ENCODE measurements at places on chromosomes 7 and 10.

DNA sequence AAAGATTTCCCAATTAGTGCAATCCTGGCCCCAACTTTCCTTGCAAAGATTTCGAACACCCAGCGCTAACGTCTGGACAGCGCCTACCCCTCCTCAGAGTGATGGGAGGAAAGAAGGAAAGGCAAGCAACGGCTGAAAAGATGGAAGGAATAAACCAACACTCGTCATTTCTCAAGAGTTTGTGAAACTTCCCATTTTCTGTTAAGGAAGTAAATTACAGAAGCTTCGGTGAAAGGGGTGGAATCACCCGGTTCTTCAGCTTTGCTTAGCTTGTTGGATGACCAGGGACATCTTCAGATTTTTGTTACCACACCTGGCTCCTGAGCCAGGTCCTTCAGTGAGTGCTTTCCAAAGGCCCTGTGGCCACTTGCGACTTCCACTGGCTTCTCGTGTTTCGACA is 313.1 kb downstream of the SKIDA1 start:
- DNase-seq, result no peak

DNA sequence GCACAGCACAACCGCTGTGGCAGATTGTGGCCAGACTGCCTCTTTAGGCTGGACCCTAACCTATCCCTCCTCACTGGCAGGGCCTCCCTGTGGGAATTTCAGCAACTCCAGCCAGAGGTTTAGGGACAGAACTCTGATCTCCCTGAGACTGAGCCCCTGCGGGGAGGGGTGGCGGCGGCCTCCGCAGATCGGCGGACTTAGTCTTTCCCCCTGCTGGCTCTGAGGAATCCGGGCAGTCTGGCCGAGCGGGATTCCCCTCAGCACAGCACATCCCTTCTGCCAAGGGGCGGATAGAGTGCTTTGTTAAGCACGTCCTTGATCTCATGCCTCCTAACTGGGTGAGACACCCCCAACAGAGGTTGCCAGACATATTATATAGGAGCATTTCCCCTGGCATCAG is 224.2 kb upstream of the NPY start:
- DNase-seq, result no peak

- no peak for DNase-seq
Measured at GRCh38 chr10:106819490-106819889, 345.0 kb downstream of the SORCS1 start.

GRCh38 chr7:158476331-158476932 is 111.2 kb downstream of the PTPRN2 start:
- no peak for DNase-seq

DNA sequence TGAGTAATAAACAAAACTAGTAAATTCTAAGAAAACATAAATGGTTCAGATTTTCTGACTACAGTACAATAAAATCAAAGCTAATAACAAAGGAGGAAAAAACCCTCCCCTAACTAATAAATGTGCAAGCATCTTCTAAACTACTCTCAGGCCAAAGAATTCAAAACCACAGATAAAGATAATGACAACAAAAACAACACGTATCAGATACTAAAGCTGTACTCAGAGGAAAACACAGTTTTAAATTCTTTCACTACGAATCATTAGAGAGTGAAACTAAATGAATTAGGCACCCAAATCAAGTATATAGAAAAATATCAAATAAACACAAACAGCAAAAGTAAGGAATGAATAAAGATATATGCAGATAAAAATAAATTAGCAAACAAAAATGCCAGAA is 200.9 kb downstream of the TEX36 start:
- DNase-seq, result no peak

DNA sequence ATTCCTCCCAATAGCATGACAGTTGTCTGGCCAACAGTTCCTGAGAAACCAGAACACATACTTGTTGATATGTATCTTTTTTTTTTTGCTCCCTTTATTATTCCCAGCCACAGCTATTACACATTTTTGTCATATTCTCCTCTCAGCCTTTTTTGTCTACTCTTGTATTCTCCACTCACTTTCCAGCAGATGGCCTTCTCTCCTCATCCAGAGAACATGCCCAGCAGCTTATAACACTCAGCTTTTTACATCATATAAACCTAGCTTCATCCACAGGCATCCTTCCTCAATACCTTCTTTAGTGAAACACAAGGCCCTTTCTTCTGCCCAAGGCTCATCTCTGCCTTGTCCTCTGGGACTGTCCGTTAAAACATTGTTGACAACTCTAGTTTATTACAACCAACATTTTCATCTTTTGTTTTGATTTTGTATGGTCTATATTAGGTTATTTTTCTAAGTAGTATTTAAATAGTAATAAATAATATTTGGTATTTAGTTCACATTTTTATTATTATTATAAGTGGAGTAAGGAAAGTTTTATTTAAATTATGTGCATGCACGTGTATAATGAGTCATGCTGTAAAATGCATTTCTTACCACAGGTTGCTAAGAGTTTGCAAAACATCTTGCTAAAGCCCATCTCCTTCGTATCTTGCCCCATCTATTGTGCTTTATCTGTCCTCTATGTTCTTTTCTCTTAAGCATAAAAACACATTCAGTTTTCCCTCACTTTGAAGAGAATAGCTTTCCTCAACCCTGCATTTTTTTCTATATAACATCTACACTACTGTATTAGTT is 101.5 kb downstream of the ORC5 start:
- no peak for DNase-seq

DNA sequence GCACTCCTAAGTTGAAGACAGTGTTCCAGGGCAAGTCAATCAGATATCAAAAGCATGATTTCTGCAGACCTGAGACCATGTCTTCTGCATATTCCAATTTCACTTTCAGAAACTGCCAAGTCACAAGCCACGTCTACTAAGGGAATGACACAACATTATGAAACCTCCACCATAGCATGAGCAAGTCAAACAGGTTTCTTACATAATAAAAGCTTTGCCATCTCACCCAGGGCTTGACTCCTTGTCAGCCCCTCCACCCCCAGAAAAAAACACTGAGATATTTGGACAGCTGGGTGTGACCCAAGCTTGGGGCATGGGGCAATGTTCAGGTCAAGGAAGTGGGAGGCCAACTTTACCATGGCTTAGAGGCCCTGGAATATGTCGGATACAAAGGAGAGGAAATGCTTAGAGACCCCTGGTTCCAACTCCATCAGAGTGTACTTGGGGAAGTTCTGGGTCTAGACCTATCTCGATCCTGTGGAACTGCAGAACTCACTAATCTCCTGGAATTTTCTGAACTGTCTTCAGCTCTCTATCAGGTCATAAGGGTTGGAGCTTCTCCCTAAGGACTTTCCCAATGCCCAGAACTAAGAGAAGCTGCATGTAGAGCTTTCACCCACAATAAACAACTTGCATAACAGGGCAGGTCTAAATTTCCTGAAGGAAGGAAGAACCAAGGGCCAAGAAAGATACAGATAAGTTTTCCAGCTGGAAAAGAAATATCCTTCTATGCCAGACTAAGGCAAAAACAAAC is 80.6 kb upstream of the NAMPT start:
- no peak for DNase-seq

GRCh38 chr7:149325248-149325647 is 63.3 kb downstream of the ZNF783 start:
- DNase-seq, result no peak

- no peak for DNase-seq
Measured at GRCh38 chr10:103605359-103606096, 112.0 kb downstream of the NEURL1 start.

GRCh38 chr10:85967594-85967993 is 399.0 kb downstream of the GRID1 start:
- no peak for DNase-seq

DNA sequence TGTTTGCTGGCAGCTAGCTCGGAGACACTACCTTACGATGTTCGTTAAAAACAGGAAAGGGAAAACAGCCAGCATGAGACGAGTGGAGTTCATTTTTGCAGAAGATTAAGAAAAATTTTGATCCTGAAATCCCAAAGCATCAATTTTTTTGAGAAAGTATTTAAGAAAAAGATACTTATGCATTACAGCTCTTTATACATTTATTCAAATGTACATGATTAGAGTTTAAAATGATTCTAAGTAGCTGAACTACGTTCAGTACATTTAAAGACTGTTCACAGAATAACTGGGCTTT is 34.7 kb downstream of the CNPY1 start:
- no peak for DNase-seq

GRCh38 chr10:614139-614711 is 75.2 kb downstream of the DIP2C start:
- DNase-seq, result no peak

GRCh38 chr7:79334841-79335240 is 118.6 kb downstream of the MAGI2 start:
- no peak for DNase-seq
